GM12878 (cell line): ENCODE measurements at places on chromosomes 11 and 22. TPM values are rescaled to one million over a fixed set of nuclear protein-coding genes. Genes with fewer than 3 reads are reported as not detected.

Gene RAB39A
- polyA plus RNA-seq: 2.0 and 2.4 TPM in 2 replicates

Gene OR52N4
- polyA plus RNA-seq: 0.21 TPM in 1 of 2 replicates, not detected in the other

Gene ART1
- polyA plus RNA-seq: not detected in 2 replicates

Gene KCNJ5
- polyA plus RNA-seq: not detected in 2 replicates

Gene ROBO3
- 0.31 TPM in 1 of 2 replicates, not detected in the other for polyA plus RNA-seq

Gene XNDC1N
- polyA plus RNA-seq: 10.3 and 11.1 TPM in 2 replicates

Gene P2RX6
- polyA plus RNA-seq: 0.21 TPM in 1 of 2 replicates, not detected in the other

Gene OR4C3
- polyA plus RNA-seq: not detected in 2 replicates

Gene SLC6A5
- not detected in 2 replicates for polyA plus RNA-seq

Gene PDGFD
- not detected in 2 replicates for polyA plus RNA-seq

Gene TMPRSS6
- 0.07 and 0.11 TPM in 2 replicates for polyA plus RNA-seq

Gene WNT11
- 0.17 TPM in 1 of 2 replicates, not detected in the other for polyA plus RNA-seq
